Hippocampal formation (tissue), 2 donors: ENCODE measurements at places on chromosomes 6 and 20.

DNA sequence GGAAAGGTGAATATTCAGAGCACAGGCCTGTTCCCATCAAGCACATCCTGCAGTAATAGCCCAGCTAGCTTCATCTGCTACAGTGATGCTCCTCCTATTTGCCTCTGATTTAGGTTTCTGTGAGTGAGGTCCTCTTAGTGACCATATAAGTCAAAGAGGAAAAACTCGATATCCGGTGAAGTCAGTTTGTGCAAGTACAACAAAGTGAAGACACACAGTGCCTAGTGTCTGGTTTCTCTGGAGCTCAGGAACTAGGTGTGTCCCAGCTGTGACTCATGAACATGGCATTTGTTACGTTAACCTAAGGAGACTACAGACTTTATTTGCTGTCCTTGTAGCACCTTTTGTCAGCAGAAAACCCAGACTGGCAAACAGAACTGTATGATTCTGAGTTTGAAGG, 33.9 kb downstream of the EDN1 start:
- DNase-seq = no peak

GRCh38 chr6:130758813-130759212, 68.4 kb upstream of the SMLR1 start:
- no peak for DNase-seq

DNA sequence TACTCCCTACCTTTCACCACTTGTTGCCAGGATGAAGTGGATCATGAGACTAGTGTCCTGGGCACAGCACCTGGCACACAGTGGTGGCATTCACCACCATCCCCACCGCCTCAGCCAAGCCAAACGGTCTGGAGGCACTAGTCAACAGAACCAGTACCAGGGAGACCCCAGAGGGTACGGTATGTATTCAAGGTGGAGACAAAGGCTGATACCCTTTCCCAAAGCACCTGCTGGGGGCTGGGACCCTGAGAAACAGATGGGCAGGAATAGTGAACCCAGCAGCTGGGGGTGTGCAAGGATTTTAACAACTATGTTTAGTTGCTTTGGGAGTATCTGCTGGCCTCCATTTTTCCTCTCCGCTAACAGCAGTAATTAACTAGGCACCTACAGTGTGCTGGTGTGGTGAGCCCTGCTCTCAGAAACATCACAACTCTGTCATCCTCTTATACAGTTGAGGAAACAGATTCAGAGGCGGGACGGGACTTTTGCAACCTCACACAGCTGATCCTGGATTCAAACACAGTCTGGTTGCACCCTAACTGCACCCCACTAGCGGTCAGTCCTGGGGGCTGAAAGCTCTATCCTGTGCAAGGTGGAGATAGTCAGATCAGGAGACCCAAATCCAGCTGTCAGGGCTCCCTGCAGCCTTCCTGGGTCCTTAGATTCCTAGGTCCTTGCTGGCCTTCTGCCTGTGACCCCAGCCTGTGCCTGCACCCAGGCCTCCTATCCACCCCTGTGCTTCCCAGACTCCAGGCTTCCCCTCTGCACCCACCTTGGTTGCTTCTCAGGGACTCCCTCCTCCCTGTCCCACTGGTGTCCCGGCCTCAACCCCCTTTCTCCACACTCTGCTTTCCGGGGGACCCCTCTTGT, 1.2 kb downstream of the SNTA1 start:
- DNase-seq = no peak

DNA sequence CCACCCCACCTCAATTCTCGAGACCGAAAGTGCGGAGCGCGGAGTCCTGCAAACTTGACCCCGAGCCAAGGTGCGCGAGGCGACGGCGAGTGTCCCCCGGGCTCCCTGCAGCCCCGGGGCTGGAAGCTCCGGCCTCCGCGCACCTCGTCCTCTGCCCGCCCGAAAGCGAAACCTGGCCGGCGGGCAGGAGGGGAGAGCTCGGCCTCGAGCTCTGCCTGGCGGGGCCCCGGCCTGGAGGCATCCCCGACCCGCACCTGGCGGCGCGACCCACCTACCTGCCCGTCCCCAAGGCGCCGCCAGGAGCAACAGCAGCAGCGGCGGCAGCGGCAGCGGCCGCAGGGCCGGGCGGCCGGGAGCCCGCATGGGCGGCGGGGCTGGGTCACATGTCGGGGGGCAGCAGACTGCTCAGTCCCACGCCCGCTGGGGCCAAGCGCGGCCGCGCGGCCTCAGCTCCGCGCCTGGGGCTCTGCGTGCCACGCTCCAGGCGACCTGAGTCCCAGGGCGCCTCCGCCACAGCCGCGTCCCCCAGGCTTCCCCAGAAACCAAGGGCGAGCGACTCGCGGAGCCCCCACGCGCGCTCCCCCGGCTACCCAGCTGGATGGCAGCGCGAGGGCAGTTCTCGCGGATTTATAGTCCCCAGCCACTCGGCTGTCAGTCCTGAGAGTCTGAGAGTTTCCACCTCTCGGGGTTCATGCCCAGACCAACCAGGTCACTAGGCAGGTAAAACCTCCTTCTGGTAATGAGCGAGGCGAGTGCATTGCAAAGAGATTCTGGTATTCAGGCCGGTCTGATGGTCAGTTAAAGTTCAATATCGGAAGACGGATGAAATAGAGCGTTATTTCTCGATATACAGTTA, at the start of gene IL20RA:
Gene IL20RA (minus strand): TSS at position 600 of the 856 bp plus-strand sequence. CDS start 237 bp downstream, at position 363.
- DNase-seq = peak; percentile 3

DNA sequence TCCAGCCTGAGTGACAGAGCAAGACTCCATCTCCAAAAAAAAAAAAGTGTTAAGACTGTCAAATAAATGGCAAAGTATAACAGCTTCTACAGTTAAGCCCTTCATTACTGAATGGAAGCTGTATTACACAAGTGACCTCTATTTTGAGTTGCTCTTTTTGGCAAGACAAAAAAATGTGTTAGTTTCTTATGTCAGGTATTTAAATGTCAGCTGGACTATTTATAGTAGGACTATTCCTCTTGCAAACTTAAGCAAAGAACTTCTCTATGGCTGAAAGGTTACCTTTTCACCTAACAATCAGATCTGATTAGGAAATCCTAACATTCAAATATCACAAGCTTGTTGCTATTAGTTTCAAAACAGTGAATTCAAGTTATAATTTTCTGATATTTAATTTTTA, 12.4 kb downstream of the UBE2V1 start:
- DNase-seq = no peak

DNA sequence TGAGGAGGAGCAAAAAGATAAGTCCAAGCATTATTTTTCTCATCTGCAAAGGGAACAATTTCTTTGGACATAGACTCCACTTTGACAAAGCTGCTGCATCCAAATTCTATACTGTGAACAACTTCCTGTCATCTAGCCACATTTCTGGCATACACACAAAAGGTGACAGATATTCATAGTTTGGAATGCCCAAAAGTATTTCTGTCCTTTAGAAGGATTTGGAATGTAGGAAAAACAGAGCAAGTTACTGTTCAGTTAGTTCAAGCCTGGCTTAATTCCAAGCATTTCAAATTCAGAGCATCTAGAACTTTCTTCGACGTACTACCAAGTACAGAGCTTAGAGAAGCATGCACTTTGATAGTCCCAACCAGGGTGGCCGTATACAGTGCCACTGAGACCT, 134.0 kb downstream of the PDE7B start:
- DNase-seq = no peak

DNA sequence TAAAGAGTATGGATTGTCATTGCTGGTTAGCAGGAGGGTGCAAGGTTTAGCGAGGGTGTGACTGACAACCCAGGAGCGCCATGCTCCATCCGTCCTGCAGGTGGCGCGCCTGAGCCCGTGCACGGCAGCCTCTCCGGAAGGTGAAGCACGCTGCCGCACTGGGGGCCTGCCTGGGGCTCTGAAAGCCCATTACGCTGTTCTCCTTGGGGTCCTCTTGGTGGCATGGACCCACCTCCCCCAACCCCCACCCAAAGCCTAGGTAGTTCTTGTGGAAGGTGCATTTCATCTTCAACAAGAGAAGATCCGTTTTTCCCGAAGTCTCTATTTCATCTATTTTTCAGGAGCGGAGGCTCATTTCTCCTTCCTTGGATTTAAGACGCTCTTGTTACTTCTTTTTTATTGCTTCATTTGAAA, 197.4 kb upstream of the KCNG1 start:
- DNase-seq = no peak

- peak; percentile 66 for DNase-seq
Observed at GRCh38 chr6:163356324-163356723, 58.2 kb upstream of the QKI start.

DNA sequence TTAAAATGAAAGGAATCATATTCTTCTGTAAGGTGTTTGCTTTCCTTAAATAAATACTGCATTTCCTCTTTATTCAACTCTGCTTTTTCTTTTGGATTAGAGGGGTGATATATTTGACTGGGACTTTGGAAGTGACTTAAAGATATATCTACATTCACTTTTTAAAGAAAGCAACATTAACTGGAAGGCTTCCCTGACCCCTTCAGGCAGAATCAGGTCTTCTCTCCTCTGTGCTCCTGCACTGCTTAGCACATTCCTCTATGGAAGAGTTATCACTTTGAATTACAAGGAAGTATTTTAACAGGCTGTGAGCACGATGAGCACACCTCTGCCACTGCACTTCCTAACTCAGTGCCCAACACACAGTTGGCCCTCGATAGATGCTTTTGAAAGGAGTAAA, 59.2 kb upstream of the POU3F2 start:
- no peak for DNase-seq

GRCh38 chr20:46629341-46629740, 21.9 kb downstream of the SLC13A3 start:
- no peak for DNase-seq

- peak; percentile 9 for DNase-seq
Observed at GRCh38 chr20:18588574-18588933, 700 bp downstream of the DTD1 start.

DNA sequence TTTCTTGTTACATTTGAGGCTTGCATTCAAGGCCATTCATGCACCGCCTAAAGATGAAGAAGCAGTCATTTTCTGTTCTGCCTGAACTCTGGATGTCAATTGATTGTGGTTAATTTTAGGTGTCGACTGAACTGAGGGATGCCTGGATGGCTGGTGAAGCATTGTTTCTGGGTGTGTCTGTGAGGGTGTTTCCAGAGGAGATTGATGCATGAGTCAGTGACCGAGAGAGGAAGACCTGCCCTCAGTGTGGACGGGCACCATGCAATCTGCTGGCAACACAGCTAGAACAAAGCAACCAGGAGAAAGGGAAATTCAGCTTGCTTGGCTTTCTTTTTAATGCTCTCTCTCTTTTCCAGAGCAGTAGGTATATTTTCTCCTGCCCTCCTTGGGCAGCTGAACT, 164.1 kb upstream of the ECI2 start:
- DNase-seq = no peak

DNA sequence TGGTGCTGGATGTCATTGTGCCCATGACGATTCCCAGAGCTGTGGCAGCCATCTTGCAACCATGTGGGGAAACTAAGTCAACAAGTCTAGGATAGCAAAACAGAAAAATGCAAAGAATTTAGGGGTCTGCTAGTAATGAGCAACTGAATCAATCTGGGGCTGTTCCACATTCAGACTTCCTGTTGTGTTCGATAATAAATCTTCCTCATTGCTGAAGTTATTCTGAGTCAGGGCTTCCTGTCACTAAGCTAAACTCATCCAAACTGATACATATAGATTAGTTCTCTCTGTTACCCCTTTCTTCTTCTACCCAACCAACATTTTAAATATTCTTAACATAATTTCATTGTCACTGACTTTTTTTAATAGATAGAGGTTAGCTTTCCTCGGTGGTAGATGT, 205.9 kb downstream of the HACE1 start:
- no peak for DNase-seq

- no peak for DNase-seq
Observed at GRCh38 chr6:87656857-87657256, 45.2 kb downstream of the AKIRIN2 start.

DNA sequence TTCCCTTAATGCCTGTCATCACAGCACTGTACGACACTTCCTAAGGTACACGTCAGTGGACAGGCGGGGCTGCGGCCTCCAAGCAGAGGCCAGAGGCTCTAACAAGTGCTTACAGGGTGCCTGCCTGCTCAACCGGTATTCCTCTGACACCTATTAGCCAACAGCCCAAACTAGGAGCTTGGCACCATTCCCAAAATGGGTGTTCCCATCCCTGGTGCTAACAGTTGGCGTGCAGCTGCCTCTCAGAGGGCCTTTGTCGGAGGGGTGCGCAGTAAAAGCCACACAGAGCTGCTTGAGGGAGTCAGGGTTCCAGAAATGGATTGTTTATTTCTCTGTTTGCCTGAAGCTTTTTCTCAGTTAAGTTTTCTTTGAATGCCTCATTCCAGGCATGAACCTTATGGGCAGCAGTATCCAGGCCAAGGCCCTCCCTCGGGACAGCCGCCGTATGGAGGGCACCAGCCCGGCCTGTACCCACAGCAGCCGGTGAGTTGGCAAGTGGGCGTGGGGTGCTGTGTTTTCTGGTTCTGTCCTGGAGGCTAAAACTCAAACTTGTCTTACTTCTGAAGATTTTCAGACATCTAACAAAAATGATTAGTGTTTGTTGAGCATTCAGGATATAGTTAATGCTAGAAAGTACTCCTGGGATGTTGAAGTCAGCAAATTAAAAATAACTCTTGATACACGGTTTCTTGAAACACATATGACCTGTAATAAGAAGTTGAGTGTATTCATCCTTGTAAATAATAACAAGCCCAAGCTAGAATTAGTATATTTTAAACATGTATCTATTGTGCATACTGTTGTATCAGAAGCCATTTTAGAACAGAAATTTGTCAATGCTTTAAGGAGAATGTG, 124.7 kb downstream of the TMEM242 start:
- DNase-seq = no peak

- DNase-seq = peak; percentile 20
Observed at GRCh38 chr6:27176523-27177484, 70.7 kb upstream of the PRSS16 start.

- no peak for DNase-seq
Observed at GRCh38 chr6:24775520-24776058, 852 bp downstream of the GMNN start.

DNA sequence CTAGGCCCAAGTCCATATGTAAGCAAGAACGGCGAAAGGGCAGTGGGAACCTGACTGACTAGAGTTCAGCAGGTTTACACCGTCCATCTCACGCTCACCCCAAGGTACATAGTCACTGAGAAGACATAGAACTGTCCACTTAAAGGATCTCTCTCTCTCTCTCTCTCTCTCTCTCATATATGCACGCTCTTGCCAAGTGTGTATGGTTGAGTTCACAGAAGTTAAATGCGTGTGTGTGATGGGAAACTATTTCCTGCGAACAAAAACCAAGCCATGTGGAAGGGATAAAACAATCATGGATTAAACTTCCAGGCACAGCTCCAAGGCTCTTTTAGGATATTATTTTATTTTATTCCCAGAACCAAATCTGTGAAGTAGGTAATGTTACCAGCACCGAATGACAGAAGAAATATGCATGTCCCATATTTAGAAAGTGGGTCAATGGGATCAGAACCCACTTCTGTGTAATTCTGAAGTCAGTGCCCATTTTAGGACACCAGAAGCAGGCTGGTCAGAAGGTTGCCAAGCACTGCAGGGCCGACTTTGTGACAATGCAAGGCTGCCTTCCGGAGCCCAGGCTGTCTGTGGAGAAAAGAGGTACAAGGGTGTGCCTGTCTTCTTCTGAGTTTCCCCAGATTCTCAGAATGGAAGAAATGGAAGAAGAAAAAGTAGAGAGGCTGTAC, 49.2 kb upstream of the MAP7 start:
- no peak for DNase-seq

DNA sequence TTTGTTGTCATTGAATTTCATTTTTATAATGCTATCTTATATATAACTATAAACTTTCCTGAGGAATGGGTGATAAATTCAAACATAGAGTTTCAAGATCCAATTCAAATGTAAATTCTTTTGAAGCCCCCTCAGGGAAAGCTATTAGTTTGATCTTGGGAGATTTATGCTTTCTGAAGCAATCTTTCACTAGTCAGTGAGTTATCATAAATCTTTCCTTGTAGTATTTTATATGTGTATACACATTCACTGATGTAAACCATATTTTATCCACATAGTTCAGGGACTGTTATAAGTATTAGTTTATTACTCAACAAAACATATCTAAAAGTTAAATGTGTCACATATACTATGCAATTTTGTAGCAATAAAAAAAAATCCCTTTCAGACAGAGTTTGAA, 2.9 kb upstream of the EPM2A start:
- DNase-seq = no peak
